Spinal cord (tissue), 10 donors: ENCODE measurements at places on chromosomes 5 and 9.

GRCh38 chr5:95102080-95102479 is 182.8 kb downstream of the MCTP1 start:
- DNase-seq: peak; percentile 4
- no peak overlapping the region for H3K27ac ChIP-seq
- no peak overlapping the region for H3K4me3 ChIP-seq
- H3K4me1 ChIP-seq: no peaks in the 10 kb centered on the region

DNA sequence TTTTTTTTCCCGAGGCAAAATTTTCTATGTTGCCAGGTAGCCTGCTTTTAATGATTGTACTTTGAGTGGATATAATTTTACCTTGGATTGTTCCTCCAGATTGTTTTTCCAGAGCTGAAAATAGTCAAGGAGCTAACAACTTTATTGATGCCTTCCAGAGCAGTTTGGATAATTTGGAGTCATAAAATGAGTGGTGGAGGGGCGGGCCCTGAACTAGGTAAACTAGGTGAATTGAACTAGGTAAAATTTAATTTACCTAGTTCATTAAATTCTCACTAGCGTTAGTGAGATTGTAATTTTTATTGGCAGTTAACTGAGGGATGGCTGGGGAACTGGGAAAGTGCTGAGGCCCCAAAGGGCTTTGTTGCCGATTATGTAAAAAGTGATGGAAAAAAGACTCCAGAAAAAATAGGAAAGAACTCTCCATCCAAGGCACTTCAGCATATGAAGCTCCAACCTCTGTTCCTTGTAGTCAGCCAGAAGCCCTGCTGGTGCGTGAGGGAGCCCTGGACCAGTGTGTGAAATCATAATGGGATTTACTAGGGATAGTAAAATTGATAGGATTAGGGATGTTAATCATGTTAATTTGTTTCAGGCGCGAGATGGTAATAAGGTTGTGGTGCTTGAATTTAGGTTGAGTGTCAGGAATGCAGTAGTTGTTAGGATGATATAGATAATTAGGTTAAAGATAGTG is 1.7 kb downstream of the DNAJC25 start:
- H3K4me1 ChIP-seq: peaks cover 10% of the 10 kb centered on the region
- H3K4me3 ChIP-seq: no peak overlapping the region
- no peak for DNase-seq
- H3K36me3 ChIP-seq: no peaks in the 10 kb centered on the region

DNA sequence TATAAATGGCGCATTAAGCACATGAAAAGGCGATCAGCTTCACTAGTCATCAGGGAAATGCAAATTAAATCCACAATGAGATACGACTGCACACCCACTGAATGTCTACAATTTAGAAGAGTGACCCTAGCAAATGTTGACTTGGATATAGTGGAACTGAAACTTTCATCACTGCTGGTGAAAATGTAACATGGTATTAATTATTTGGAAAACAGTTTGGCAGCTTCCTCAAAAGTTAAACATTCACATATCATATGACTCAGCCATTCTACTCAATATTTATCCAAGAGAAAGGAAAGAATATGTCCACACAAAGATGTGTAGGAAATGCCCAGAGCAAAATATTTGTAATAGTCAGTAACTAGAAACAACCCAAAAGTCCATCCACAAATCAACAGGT is 146.5 kb downstream of the LPAR1 start:
- no peaks in the 10 kb centered on the region for H3K27me3 ChIP-seq
- no peak for DNase-seq
- no peak overlapping the region for H3K4me3 ChIP-seq
- H3K27ac ChIP-seq: no peak overlapping the region

GRCh38 chr5:107513337-107514085 is 157.2 kb downstream of the EFNA5 start:
- no peak overlapping the region for H3K4me3 ChIP-seq
- H3K27ac ChIP-seq: no peak overlapping the region
- DNase-seq: peak; percentile 23

- H3K4me1 ChIP-seq: no peaks in the 10 kb centered on the region
- peaks cover 10% of the 10 kb centered on the region for H3K27me3 ChIP-seq
- H3K4me3 ChIP-seq: peak overlapping the region; percentile 75
- DNase-seq: peak; percentile 42
- peaks cover 12% of the 10 kb centered on the region for H3K36me3 ChIP-seq
Measured at GRCh38 chr5:88666761-88667495, 216.1 kb downstream of the MEF2C start.

- no peaks in the 10 kb centered on the region for H3K36me3 ChIP-seq
- no peak overlapping the region for H3K27ac ChIP-seq
- no peak overlapping the region for H3K4me3 ChIP-seq
- H3K4me1 ChIP-seq: no peaks in the 10 kb centered on the region
- no peak for DNase-seq
- H3K27me3 ChIP-seq: no peaks in the 10 kb centered on the region
Measured at GRCh38 chr5:33184367-33184766, 256.4 kb upstream of the TARS1 start.

GRCh38 chr9:135081731-135082130 is 5.7 kb upstream of the OLFM1 start:
- H3K4me3 ChIP-seq: no peak overlapping the region
- no peak overlapping the region for H3K27ac ChIP-seq
- peaks cover 49% of the 10 kb centered on the region for H3K4me1 ChIP-seq
- peaks cover 6% of the 10 kb centered on the region for H3K27me3 ChIP-seq
- H3K36me3 ChIP-seq: peaks cover 13% of the 10 kb centered on the region
- no peak for DNase-seq

DNA sequence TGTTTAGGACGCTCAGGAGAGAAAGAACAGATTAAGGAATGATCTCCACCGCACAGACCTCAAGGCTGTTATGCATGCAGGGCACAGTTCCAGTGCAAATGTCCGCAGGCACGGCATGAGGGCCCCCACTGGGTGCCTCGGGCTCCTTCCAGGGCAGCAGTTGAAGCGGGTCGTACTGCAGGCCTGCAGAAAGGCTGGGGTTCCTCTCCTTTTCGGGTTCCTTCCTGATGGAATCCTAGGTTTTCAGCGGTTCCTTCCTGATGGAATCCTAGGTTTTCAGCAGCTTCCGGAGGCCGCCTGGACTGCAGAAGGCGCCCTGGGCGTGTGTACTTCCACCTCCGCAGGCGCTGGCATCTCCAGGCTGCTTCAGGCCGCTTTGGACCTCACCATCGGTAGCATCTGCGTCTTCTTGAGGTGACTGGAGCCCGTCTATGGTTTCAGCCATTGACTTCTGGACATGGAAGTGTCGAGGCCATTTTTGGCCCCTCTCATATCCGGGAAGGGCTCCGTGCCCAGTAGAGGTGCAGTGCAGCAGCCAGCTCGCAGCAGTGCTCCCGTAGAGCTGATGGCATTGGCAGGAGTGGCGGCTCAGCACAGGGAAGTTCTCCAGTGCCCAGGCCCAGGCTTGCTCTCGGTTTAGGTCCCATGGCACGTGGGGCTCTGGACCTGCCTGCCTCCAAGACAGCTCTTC is 5.6 kb upstream of the MGAT4B start:
- H3K4me3 ChIP-seq: no peak overlapping the region
- DNase-seq: no peak
- H3K4me1 ChIP-seq: peaks cover 19% of the 10 kb centered on the region
- peaks cover 7% of the 10 kb centered on the region for H3K27me3 ChIP-seq

DNA sequence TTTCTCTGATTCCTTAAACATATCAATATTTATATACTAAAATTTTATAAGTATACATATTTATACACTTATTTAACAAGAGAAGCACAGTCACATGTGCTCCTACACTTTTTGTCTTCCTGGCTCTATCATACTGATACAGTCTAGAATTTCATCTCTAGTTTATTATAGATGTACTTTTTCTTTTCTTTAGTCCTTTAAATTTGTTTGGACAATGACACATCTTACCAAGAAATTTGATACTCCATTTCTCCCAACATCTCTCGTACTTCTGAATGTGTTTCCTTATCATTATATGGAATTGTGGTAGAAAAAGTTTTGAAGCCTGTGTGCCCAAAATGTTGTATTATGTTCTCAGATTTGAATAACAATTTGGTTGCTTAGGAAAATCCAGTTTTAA is 104.6 kb downstream of the DMRT2 start:
- H3K27me3 ChIP-seq: no peaks in the 10 kb centered on the region
- H3K4me1 ChIP-seq: no peaks in the 10 kb centered on the region
- no peaks in the 10 kb centered on the region for H3K36me3 ChIP-seq
- no peak overlapping the region for H3K4me3 ChIP-seq
- DNase-seq: no peak
- no peak overlapping the region for H3K27ac ChIP-seq

DNA sequence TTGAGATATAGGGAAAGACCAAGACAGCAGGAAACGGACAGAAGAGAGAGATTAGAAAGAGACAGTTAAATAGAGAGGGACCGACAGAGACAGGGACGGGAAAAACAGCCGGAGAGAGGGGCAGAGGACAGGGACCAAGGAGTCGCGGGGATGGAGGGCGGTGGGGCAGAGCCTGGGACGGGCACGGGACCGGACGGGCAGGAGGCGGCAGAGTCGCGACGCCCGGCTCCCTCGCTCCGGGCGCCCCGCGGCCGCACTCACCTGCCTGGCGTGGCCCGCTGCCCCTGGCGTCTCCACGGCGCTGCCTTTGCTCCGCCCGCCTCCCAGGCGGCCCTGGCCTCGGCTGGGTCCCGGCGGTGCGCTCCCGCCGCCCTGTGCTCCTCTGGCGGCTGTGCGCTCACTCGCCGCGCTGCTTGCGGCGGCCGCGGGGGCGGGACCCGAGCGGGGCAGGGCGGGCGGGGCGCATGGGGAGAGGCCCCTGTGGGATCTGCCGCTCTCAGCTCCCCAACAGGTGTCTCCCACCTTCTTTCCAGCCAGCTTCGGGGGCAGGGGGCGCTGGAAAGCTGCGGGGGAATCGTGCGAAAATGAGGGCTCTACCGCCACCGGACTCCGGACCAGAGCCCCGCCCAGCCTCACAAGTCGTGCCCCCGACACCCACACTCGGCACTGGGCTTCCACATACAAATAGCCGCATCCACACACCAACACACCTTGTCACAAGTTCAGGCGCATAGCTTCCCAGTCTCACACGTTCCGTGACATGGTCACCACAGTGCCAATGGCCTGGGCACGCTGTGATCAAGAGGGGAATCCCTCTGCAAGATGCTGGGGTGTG is at the start of gene ARID3C:
Gene ARID3C, minus strand, starts transcription at position 411 of the 835 bp plus-strand sequence. CDS start 1,052 bp downstream, outside the sequence.
- DNase-seq: no peak
- no peak within 1 kb of the TSS for H3K27ac ChIP-seq
- H3K36me3 ChIP-seq: no peaks in the 10 kb centered on the region
- peaks cover 70% of the 10 kb centered on the region for H3K27me3 ChIP-seq
- H3K4me3 ChIP-seq: no peak within 1 kb of the TSS

- H3K27me3 ChIP-seq: no peaks in the 10 kb centered on the region
- no peaks in the 10 kb centered on the region for H3K36me3 ChIP-seq
- H3K4me3 ChIP-seq: no peak overlapping the region
- DNase-seq: no peak
Measured at GRCh38 chr9:14813336-14814248, 91.1 kb upstream of the CER1 start.

GRCh38 chr5:132607095-132607494 is 50.3 kb downstream of the RAD50 start:
- no peak overlapping the region for H3K27ac ChIP-seq
- H3K27me3 ChIP-seq: no peaks in the 10 kb centered on the region
- peaks cover 14% of the 10 kb centered on the region for H3K36me3 ChIP-seq
- H3K4me3 ChIP-seq: no peak overlapping the region

DNA sequence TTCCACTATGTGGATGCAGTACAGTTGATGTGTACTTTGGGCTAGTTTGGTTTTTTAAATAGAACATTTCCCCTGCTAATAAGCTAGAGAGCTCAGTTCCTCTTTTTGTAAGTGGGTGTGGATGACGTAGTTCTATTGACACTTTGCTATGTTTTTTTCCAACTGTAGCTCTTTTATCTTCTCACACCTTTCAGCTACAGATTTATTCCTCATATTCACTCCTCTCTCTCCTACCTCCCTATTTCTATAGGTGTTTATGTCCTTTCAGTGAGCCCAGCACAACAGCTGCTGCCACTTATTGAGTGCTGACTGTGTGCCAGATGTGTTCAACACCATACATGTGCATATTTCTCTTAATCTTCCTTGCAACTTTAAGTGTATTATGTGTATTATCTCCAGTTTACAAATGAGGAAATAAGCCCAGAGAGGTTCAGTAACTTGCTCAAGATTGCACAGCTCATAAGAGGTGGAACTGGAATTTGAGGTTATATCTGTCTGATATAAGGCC is 215.7 kb downstream of the SEMA6A start:
- no peak for DNase-seq
- no peak overlapping the region for H3K4me3 ChIP-seq
- H3K4me1 ChIP-seq: peaks cover 19% of the 10 kb centered on the region

GRCh38 chr5:134524826-134525682 is at the start of gene JADE2:
Gene JADE2, plus strand, starts transcription at chr5:134525670. Its CDS starts 10,188 bp downstream, at chr5:134535858.
- H3K36me3 ChIP-seq: no peaks in the 10 kb centered on the region
- peak within 1 kb of the TSS; percentile 73 for H3K4me3 ChIP-seq
- H3K4me1 ChIP-seq: peaks cover 41% of the 10 kb centered on the region
- peaks cover 2% of the 10 kb centered on the region for H3K27me3 ChIP-seq

DNA sequence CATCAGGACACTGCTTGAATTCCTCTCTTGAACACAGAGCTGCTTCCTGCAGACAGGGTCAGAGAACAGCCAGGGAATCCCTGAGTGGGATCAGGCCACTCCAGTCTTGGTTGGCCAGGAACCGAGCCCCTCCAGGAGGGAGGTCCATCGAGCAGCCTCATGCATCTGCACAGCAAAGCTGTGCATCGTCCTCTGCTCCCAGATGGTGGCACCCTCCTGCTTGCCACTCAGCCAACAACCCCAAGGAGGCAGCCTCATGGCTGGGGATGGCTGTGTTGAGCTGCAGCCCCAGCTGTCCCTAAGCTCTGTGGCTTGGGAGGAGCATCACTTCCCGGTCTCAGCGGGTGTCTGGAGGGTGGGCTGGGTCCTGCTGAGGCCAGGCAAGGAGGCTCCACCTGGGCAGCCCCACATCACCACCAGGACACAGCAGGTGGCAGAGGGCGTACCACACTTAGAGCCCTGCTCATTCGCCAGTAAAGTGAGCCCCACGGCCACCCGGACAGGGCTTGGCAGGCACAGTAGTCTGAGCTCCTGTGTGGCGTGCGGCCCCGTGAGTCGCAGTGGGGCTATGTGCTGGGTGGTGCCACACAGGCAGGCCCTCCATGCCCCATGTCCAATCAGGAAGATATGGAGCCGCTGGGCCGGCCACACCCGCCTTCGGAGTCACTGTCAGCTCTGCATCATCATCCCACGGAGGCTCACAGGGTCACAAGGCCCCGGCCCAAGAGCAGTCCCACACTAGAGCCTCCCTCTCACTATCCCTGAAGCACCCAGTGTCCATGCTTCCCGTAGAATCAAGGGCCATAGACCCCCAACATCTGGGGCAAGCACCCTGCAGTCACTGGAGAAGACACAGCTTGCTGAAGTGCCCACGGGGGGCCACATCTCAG is 11.9 kb downstream of the LPCAT1 start:
- no peak for DNase-seq
- no peak overlapping the region for H3K4me3 ChIP-seq
- no peak overlapping the region for H3K27ac ChIP-seq
- H3K27me3 ChIP-seq: no peaks in the 10 kb centered on the region

DNA sequence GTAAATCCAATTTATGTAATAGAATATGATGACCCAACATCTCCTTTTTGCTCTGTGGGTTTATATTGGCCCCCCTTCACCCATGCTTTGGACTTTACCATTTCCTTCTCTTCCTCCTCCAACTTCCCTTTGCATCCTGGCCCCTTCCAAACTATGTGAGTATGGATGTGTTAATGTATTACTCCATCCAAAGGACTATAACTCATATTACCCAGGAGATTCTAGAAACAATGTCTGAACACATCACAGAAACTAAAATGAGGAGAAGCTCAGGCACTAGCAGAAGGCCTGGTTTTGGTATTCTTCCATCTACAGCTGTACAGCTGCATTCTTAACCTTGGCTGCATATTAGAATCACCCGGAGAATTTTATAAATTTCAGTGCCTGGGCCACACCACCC is 110.7 kb downstream of the PDE4D start:
- no peak for DNase-seq
- no peaks in the 10 kb centered on the region for H3K27me3 ChIP-seq
- no peak overlapping the region for H3K4me3 ChIP-seq
